Karpas-422 (cell line): ENCODE measurements at places on chromosomes 7 and 10.

DNA sequence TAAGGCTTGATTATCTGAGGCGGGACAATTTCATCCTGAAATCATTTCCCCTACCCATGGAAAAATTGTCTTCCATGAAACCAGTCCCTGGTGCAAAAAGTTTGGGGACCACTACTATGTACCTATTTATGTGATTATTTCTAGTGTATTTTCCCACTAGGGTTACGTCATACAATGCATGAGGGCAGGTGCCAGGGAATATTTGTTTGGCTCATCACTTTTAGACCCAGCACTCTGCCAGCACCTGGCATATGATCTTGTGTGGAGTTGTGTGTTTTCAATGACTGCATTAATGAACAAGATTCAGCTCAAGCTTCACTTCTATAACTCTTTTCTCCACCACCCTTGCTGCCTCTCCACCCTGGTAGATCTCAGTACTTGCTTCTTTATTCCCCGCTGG is 73.3 kb upstream of the TNKS2 start:
- no peak for DNase-seq

DNA sequence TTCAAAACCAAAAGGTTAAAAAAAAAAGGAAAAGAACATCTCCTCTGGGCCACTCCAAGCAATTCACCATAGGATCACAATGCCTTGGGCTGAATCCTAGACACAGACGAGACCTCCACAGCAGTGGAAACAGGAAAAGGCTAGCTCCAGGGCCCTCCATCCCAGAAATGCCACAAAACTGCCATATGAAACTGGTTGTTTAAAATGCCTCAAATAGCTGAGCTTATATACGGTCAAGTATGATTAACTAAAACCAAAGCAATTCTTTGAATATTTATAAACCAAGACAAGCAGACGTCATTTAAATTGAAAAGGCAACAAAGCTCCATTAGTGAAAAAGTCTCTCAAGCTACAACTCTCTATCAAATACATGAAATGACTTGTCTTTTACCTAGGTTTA is 63.1 kb downstream of the DOCK4 start:
- no peak for DNase-seq

GRCh38 chr10:14543046-14543903 is 212.6 kb upstream of the FRMD4A start:
- DNase-seq, result no peak

GRCh38 chr10:5442065-5442989 is 30.0 kb downstream of the NET1 start:
- DNase-seq, result peak; percentile 81

DNA sequence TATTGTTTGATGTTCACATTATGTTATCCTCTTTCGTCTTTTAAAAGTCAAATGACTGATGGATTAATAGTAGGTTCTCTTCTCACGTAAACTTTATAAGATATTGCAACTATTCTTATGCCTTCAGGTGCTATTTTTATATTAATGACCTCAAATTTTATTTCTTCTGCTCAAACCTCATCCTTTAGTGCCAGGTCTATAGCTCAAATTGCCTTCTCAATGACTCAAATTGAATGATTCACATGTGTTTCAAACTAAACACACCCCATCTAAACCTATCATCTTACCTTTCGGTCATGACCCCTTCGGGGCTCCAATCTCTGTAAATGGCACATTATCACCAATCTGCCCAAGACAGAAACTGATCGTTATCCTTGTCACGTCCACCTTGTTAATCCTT is 22.0 kb upstream of the LIPF start:
- no peak for DNase-seq

GRCh38 chr7:137652721-137653120 is 194.1 kb downstream of the DGKI start:
- no peak for DNase-seq

DNA sequence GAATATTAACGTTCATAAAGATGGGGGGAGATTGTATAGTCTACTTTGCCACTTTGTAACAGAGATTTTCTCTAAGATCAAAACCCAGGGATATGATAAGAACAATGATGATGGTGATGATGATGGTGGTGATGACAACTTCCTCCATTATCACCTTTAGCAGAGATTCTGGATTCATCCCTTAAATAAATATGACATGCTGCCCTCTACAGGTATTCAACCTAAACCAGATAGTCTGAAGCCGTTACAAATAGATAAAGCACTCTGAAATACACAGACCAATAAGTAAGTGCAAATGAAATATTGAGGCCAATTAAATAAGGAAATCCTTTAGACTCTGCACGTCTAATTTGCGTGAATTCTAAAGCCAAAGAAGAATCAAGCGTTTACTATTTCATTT is 211.5 kb downstream of the CREB5 start:
- DNase-seq, result peak; percentile 77

DNA sequence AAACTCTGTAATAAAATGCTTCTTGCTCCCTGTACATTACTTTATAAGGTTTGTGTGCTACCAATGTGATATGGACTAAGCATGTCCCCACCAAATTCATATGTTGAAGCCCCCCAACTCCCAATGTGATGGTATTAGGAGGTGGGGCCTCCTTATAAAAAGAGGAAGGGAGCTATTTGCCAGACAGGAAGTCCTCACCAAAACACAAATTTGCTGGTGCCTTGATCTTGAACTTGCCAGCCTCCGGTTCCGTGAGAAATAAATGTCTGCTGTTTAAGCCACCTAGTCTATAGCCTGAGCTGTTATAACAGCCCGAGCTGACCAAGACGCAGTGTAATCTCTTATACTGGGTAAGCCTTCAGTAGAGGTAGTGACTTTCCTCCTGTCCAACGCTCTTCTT is 114.5 kb downstream of the INHBA start:
- DNase-seq, result no peak

- no peak for DNase-seq
Observed at GRCh38 chr10:125201791-125202622, 41.6 kb upstream of the CTBP2 start.

DNA sequence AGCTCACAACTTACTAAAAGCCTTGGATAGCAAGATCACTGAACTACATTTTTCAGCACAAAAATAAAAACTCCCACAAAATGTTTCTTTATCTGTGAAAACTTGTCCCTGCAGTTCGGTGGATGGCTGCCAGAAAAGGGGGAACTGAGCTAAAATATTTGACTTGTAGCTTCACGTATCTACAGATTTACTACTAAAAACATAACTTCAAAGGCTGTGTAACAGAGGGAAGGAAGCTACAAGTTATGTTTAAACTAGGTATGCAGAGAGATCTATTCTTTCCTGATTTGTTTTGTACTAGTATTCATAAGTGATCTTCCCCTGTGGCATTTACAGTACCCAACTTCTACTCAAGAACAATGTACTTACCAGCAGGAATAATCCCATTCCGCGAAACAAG is 25.1 kb downstream of the SGCE start:
- DNase-seq, result no peak
